ENCODE measurements at places on chromosomes 12 and 14.

GRCh38 chr12:109611223-109611622, 37.6 kb downstream of the MVK start:
- no peak for DNase-seq

DNA sequence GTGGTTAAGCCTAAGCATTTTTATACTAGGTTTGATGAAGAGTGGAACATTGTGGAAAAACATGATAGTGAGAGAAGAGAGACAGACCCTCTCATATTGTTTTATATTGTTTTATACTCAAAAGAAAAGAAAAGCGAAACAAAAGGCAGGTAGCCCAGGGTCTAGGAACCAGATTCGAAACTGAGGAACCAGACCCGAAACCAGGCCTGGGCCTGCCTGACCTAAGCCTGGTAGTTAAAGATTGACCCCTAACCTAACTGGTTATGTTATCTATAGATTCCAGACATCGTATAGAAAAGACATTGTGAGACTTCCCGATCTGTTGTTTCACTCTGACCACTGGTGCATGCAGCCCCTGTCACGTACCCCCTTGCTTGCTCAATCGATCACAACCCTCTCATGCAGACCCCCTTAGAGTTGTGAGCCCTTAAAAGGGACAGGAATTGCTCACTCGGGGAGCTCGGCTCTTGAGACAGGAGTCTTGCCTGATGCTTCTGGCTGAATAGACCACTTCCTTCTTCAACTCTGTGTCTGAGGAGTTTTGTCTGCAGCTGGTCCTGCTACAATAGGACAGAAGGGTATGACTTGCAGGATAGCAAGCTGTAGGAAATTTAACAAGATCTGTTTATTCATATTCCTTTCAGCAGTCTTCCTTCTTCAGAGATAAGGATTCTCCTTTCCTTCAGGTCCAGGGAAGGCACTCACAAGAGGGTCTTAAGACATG, 147.1 kb upstream of the PLEKHA5 start:
- DNase-seq, result no peak

DNA sequence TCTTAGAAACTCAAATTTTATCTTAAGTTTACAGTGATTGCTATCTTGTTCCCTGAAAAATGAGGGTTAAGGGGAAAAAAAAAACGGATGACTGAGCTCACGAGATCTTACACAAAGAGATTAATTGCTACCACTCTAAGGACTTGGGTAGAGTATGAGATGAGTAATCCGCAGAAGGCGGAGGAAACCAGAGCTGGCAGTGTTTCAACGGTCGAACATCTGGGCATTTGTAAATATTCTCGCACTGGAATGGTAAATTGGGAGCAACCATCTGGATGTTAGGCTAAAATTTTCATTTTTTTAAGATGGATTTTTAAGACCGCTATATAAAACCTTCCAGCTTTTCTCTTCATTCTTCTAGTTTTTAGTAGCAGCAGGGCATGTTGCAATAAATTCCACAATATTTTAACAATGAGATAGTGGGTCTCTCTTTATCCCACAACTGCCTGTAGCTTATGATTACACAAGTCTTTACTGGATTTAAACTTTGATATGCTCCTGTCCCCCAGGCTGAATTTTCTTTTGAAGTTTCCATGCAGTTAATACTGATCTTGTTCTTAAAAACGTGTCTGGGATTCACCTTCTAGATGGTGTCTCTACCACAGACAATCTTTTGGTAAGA, 1324.1 kb downstream of the AACS start:
- DNase-seq, result no peak

- no peak for DNase-seq
Observed at GRCh38 chr14:69769623-69770022, 2.7 kb downstream of the SRSF5 start.

GRCh38 chr14:78479127-78479780, 309.1 kb downstream of the NRXN3 start:
- DNase-seq, result no peak

Measured in ecto neural progenitor cell (in vitro differentiated cells).